ENCODE measurements at places on chromosomes 7 and 10.

- no peak for DNase-seq
These were observed 51.4 kb downstream of the CHRM2 start for GRCh38 chr7:136919820-136920219.

GRCh38 chr7:84492098-84493034 lies 297.8 kb upstream of the SEMA3A start:
- DNase-seq = no peak

DNA sequence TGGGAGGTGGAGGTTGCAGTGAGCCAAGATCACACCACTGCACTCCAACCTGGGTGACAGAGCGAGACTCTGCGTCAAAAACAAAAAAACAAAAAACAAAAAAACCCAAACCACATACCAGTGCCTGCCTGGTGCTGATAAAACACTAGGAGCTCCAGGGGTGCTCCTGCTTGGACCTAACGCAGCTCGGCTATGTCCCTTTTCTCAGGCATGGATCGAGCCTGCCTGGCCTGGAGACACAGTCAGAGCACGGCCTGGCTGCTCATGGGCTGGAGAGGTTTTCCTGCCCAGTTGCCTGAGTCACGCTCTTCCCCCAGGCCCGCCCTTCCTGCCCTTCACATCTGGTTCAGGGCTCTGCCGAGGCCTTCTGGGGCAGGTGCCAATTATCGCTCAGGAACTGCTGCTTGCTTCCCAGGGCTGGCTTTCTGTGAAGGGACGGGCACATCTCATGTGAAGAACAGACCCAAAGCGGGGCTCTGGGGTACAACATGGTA lies 12.6 kb upstream of the NPFFR1 start:
- DNase-seq = no peak

GRCh38 chr7:129089521-129090212 lies 34.8 kb upstream of the TNPO3 start:
- no peak for DNase-seq

DNA sequence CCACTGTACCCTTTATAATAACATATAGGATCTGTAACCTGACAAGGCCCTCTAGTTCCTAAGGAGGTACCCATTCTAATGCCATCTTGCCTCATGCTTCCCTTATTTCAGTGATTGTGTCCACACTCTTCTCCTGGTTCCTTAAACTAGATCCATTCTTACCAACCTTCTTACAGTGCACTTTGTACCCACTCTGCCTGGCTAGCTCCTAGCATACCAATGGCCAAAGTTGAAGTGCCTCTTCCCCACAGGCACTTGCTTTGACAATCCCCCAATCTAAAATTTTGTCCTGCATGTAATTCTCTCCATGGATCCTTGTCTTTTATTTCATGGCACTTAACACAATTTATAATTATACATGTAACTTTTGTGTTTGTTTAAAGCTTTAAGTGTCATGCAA lies 40.9 kb downstream of the CCDC71L start:
- DNase-seq = no peak

- no peak for DNase-seq
These were observed 201.2 kb upstream of the SEMA3E start for GRCh38 chr7:83850125-83850524.

DNA sequence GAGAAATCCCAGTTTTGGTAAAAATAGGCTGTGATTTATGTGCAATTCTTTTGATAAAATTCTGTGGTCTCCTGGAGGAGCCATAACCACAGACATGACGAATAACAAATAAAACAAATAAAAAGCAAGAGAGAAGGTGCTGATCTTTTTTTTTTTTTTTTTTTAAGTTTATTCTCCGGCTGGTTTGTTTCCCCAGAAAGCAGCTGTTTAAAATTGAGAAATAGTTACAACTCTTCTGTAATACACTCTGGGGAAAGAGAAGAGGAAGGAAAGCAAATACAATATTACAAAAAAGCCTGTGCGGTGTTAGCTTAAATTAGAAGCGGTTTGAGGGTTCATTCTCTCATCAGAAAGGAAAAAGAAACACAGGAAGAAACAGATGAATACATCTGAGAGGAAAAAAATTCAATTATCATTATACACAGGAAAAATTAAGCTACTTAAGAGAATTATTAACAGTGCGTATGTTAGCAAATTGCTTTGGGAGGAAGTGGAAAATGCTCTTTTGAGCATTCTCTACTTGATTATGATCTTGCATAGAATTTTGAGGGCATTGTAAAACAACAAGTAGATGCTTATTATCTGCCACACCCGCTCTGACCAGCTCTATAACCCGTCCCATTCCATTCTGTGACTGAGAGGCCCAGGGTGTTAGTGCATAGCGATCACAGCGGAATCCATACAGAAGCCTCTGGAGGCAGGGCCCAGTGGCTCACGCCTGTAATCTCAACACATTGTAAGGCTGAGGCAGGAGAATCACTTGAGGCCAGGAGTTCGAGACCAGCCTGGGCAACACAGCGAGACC lies 40.6 kb upstream of the WAC start:
- no peak for DNase-seq

- no peak for DNase-seq
These were observed 49.1 kb downstream of the OSBPL3 start for GRCh38 chr7:24930856-24931255.

DNA sequence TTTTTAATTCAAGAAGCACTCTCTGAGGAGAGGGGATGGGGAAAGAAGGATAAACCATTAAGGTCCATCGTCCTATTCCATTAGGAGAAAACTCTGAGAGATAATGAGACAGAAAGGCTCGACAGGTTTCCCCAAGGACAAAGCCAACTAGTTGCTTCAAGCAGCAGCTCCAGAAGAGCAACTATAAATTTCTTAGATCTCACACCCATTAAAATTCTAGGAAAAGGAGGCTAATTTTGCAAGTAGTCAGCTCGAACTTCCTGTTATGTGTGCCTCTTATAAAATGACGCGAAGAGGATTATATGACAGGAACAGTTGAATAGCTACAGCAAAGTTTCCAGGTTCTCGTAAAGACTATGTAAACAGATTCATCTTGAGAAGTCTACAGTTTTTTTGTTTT lies 52.0 kb upstream of the ST8SIA6 start:
- DNase-seq = no peak

DNA sequence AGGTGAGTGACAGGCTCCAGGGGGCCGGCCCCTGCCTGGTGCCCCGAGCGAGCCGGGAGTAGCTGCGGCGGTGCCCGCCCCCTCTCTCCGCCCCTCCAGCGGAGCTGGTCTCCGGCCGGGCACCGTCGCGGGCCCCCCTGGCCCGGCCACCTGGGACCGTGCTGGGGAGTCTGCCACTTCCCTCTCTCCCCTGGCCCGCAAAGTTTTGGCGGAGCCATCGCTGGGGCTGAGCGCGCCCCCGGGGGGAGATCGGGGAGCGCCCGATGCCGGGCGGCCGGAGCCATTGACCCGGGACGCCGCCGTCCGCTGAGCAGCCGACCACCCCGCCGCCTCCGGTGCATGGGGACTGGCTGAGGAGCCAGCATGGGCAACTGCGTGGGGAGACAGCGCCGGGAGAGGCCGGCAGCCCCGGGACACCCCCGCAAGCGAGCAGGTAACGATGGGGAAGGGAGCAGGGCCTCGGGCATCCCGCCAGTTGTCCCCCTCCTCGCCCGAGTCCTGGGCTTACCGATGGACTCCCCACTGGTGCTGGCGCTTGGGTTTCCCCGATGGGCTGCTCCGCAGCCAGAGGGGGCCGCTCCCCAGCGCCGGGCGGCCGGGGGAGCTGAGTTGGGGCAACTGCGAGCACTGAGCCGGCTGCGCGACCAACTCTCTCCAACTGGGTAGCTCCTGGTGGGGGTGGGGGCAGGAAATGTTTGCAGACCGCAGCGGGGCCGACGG lies at the start of gene UBTD1:
Gene UBTD1, plus strand, starts transcription at position 84 of the 720 bp plus-strand sequence. Its CDS starts 280 bp downstream, at position 364.
- peak; percentile 69 for DNase-seq

DNA sequence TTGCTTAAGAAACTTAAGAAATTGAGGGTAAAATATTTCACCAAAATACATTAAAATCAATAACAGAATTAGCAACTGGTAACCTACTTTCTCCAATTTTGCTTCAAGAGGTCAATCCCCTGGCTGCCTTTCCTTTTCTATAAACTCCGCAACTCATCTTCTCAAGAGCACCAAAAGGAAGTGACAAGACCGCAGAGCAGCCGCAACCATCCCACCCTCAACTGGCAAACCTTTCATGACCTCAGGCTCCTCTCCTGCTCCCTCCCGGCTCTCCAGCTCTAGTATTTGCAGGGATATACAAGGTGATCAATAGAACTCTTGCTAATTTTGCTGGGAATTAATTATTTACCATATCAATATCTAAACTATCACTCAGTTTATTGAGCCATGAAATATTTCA lies 88.9 kb downstream of the ATE1 start:
- DNase-seq = no peak

DNA sequence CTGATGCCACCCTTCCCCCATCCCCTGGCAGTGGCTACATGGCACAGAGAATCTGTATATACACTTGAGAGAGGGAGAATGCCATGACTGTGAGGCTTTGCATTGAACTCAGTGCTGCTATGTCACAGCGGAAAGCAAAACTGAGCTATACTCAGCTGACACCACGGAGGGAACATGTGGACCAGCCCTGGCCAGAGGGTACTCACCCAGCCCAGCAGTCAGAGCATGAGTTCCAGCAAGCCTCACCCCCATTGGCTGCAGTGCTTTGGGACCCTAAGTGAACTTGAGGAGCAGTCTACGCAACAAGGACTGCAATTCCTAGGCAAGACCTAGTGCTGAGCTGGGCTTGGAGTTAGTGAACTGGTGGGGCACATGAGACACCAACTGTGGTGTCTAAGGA lies 10.3 kb upstream of the AOC1 start:
- DNase-seq = no peak

DNA sequence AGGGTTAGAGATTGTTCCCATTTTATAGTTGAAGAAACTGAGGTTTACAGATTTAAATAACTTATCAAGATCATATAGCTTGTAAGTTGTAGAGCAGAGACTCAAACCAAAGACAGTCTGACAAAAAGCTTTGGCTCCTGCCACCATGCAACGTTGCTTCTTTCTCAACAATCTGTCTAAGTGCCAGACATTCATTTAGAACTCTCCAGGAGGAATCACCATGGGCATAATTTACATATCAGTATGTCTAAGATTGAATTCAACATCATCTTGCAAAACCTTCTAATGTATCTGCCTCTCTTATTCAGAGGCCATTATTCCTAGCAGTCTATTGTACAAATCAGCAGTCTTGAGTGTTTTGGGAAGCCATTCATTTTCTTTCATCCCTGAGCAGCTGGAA lies 163.5 kb upstream of the PLXDC2 start:
- DNase-seq = no peak

- no peak for DNase-seq
These were observed 385.4 kb upstream of the ANKRD30A start for GRCh38 chr10:36739884-36740445.

DNA sequence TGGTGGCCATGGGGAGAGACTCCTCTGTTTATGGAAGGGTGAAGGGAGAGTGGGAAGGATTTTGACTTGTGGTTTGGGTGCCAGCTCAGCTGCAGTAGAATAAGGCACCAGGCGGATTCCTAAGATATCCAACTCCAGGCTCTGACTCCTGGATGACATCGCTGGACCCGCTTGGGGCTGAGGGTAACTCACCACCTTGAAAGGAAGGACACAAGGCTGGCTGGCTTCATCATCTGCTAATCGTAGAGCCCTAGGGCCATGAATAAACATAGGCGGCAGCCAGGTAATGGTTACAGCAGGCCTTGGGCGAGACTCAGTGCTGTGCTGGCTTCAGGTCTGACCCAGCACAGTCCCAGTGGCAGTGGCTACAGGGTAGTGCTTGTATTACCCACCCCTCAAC lies 16.7 kb upstream of the LIPK start:
- no peak for DNase-seq

GRCh38 chr7:32378988-32379387 lies 111.2 kb downstream of the LSM5 start:
- DNase-seq = no peak

GRCh38 chr7:35623381-35623780 lies 71.6 kb downstream of the HERPUD2 start:
- no peak for DNase-seq

- DNase-seq = no peak
These were observed 247.3 kb downstream of the ETV1 start for GRCh38 chr7:13742126-13742525.

GRCh38 chr7:102433219-102434038 lies at the start of gene ORAI2:
Gene ORAI2, plus strand, starts transcription at chr7:102433575. Its CDS starts 5,382 bp downstream, at chr7:102438957.
- peak; percentile 64 for DNase-seq

DNA sequence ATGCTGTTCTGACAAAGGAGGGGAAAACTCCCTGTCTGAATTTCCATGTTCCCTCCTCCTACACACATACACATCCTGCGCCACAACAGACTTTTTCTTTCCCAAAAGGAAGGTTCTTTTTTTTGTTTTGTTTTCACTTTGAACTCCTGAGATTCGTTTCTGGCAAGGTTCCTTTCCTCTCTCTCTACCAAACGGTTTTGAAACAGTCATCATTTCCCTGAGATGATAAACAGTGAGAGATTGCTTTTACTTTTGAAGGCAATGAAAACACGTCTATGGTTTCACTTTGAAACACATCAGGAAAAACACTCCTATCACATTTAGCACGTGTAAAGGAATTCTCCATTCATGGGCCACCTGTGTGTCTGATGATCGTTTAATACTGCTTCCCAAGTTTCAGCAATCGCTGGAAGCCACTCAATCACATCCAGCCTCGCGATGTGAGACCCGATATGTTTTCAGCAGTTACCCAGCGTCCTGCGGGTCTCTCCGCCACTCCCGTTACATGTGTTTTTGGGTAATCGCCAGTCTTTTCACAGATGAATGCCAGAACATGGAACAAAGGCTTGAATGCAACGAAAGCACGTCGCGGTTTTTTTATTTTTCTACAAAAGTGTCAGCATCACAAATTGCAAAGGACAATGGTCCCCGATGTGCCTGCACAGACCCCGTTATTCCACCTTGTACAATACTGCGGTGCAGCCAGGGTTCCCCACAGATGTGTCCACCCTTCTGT lies 62.8 kb upstream of the CUX1 start:
- DNase-seq = no peak

DNA sequence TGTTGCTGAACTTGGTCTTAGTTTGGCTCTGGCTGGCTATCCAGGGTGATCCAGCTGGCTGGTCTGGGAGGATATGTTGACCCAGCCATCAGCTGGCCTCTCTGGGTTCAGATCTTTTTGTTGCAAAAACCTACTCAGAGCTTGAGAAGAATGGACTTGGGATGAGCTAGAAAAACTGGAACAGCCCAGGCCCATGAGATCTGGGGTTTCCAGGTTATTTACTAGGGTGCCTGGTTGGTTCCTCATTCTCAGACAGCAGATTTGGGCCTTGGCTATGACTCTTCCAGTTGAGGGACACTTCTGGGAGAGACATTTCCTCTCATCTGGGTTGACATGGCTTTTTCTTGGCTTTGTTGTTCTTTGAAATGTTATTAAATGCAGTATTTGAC lies 116.6 kb downstream of the ADCY1 start:
- DNase-seq = no peak

GRCh38 chr10:8670461-8670860 lies 616.0 kb downstream of the GATA3 start:
- DNase-seq = no peak

DNA sequence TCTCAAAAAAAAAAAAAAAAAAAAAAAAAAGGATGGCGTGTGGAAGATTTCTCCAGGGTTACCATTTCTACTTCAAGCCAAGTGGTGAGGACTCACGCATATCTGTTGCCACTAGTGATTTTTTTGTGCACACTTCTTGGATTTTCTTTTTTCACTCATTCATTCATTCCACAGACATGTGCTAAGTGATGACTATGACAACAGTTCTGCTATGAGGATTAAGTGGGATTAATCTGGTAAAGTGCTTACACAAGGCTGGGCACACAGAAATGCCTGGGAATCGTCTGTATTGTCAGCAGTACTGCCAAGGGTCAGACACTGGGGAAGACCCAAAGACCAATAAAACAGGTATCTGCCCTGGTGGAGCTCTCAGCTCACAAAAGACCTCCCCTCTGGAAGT lies 6.3 kb upstream of the OPN1SW start:
- DNase-seq = no peak
